ENCODE measurements at places on chromosomes 11 and 22. TPM values are rescaled to one million over a fixed set of nuclear protein-coding genes. Genes with fewer than 3 reads are reported as not detected.

Gene LMO2
- 21.8 TPM for total RNA-seq

Gene SPON1
- 42.9 TPM for total RNA-seq

Gene IGLL5
- total RNA-seq, result not detected

Gene SCUBE2
- total RNA-seq, result 1.1 TPM

GRCh38 chr11:95835768-95836488 is 45.6 kb downstream of the CEP57 start:
- peak; percentile 94 for DNase-seq

All from fibroblast of the aortic adventitia (primary cell).